ENCODE measurements at places on chromosomes 7 and 10. TPM values are rescaled to one million over a fixed set of nuclear protein-coding genes. Genes with fewer than 3 reads are reported as not detected.

DNA sequence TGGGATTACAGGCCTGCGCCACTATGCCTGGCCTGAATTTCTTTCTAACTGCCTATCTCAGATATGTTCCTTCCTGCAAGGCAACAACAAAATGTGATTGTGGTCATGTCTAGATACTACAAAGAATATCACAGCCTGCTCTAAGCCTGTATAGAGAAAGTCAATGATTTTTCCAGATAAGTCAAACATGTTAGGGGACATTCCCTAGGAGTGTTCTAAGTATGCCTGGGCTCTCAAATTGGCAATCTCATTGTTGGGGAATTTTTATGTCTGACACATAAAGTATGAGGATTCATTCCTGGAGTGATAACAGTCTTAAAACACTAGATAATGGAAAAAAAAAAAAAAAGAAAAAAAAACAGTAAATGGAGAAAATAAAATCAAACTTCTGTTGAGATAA is 406.1 kb downstream of the GATA3 start:
- DNase-seq = no peak

GRCh38 chr7:159139639-159140038 is 5.0 kb downstream of the VIPR2 start:
- DNase-seq = no peak

RHOBTB1 gene
- total RNA-seq = not detected

- no peak for DNase-seq
Observed at GRCh38 chr7:50367570-50367969, 63.1 kb downstream of the IKZF1 start.

DNA sequence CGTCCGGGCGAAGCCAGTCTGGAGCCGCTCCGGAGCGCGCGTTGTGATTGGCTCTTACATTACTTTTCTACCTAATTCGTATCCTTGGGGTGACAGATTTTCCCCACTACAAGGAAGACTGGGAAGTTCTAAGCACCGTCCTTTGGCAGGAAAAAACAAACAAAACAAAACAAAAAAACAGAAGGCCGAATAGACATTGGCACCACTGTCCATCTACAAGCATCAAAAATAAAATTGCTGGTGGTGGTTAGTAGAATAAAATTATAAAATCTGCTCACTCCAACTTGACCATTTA is 651 bp upstream of the SKAP2 start:
- DNase-seq = no peak

BAIAP2L1 gene
- total RNA-seq = 2.2 TPM

DNA sequence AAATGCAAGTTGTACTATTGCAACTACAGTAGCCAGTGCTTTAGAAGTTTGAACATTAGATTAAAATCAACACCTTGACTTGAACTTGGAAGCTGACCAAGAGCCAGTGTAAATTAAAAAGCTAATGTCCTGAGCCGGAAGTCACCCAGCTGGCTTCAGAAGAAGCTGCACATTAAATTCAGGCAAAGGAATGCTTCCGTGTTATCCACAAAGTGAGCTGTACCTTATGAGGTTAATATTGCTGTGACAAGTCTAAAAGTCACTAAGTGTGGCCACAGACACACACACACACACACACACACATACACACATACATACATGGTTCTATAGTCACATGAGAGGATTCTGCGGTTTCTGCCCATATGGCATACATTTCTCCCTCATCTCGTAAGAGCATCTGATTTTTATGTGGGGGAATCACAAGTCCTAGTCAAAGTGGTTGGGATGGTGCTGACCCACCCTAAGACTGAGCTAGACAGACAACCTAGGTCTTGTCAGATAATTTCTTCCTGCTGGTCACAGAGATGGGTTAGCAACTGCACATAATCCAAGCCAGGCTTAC is 612.9 kb downstream of the SORCS1 start:
- no peak for DNase-seq

DNA sequence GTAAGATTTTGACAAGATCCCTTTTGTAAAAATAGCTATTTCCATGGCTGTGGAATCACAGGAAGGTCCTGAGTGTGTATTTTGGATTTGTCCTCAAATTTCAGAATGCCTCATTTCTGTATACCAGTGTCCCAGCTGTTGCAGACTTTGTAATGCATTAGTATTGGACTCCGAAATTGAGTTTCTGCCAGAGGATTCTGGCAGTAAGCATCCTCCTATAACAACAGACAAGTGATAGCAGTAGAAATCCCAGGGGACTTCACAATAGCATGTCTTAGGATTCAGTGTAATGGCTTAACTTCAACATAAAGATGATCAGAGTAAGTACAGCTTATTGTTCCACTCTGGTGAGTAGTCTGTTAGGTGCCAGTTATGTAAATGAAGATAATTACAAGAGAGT is 104.6 kb downstream of the FOXP2 start:
- no peak for DNase-seq

- no peak for DNase-seq
Observed at GRCh38 chr10:59019603-59020002, 156.8 kb upstream of the PHYHIPL start.

DNA sequence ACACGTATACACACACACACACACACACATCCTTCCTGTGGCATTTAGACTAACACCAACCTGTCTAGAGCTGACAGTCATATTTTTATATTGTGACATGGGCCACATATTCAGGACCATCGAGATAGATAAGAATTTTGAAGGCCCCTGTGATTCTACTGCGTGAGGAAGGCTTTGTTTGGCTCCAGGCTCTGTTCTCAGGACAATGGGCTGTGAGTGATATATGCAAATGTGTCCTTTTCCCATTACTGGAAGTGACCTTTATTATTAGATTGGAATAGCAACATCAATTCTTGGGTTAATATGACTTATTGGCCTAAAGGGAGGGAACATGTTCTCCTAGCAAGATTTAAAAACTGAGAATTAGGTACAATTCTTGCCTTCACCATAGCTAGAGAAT is 156.1 kb downstream of the SPAG6 start:
- no peak for DNase-seq

DNA sequence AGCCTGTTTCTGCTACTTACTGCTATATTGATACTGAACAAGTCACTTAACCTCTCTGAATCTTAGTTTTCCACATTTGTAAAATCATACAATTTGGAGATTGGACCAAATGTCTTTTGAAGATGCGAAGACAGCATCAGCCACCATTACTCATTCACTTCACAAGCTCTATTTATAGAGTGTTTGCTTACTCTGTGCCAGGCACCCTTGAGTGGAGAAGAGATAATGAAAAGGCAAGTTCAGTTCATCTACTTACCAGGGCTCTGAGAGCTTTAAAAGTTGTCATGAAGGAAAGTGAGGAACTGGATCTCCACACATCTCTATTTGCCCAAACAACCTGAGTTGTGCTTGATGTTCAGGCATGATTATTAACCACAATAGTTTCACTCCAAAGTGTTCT is 277.5 kb downstream of the CSTF2T start:
- no peak for DNase-seq
